Activated CD4-positive, alpha-beta T cell treated with anti-CD3 and anti-CD28 coated beads, Interleukin-10, Interleukin-2, amounts not matched to agents 100 ng/mL and 50 ng/mL, durations not matched to agents 16 hours and 8 hours (primary cell): ENCODE measurements at places on chromosomes 7 and 10.
A peak's percentile ranks its signal among the peaks of the same experiment; 100 is the strongest.

DNA sequence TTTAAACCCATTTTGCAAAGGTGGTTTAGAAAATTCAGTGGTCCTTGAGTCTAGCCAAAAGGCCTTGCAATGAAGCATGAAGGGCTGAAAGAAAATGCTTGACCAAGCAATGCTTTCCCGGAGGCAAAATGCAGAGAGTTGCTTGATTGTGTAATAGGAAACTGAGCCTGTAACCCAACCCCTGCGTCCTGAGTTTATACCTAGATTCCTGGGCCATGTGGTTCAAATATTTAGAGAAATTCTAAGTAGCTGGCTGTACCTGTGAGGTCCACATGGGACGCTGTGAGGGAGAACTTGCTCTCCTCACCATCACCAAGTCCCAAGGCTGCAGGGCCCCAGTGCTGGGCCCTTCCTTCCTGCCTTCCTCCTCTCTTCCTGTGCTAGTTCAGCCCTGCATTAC, 45.7 kb downstream of the CXCL12 start:
- DNase-seq, result no peak

DNA sequence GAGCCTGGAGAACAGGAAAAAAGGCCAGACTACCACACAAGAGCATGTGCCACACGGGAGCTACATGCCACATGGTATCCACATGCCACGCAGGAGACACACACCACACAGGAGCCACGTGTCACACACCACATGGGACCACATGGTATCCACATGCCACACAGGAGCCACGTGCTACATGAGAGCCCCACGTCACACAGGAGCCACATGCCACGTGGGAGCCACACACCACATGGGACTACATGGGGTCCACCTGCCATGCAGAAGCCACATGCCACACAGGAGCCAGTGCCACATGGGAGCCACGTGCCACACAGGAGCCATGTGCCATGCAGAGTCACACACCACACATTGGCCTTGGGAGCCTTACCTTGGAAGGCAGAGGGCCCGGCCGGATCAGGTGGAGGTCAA, 244.4 kb upstream of the PPP2R2D start:
- DNase-seq, result no peak

DNA sequence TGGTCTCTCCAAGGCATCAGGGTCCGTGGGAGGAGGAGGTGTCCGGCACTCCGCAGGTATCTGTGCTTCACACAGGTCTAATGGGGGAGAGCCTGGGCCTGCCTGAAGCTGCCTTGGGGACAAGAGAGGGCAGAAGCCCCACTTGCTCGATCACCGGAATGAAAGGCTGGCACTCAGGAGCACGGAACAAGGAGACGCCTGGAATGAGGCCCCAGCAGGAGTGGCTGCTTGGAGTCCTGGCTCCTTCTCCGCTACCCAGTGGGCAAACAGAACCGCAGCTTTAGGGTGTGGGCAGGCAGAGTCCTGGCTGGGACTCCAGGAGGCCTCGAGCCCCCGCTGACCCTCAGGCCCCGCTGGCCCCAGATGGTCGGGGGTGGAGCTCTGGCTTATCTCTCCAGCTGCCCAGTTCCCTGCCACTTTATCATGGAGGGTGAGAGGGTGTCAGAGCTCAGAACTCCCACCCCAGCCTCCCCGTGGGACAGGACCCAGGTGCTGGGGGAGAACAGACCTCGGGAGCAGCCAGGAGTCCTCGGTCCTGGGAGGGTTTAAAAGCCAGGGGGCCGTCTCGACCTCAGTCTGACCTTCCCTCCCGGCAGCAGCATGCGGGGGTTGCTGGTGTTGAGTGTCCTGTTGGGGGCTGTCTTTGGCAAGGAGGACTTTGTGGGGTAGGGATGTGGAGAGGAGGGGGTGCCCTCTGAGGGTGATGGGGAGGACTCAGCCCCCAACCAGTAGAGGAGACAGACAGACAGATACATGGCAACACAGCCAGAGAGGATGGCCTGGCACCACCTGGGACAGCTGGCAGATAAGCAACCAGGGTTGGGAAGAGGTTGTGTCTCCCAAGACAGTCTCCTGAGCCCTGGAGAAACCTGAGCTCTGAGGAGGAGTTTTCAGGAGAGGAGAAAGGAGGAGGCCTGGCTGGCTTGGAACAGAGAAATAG, at the start of gene CPA1:
TSS of gene CPA1 (plus strand) at position 574 of the 940 bp plus-strand sequence. CDS start at position 601, 27 bp downstream.
- no peak for DNase-seq

DNA sequence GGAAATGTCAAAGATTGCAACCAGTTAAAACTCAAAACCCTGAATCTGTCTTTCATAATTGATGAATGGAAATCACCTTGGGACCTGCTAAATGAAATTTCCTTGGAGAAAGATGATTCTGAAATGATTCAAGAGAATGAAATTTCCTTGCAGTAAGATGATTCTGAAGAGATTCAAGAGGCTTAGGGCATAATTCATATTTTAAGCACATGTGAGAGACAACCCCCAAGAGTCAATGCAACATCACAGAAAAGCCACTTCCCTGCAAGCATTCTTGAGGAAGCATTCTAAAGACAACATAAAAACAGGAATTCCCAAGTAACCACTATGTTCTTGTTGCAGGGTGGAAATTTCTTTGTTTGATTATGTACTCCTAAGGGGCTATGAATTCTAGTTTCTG, 113.7 kb downstream of the RELN start:
- no peak for DNase-seq

DNA sequence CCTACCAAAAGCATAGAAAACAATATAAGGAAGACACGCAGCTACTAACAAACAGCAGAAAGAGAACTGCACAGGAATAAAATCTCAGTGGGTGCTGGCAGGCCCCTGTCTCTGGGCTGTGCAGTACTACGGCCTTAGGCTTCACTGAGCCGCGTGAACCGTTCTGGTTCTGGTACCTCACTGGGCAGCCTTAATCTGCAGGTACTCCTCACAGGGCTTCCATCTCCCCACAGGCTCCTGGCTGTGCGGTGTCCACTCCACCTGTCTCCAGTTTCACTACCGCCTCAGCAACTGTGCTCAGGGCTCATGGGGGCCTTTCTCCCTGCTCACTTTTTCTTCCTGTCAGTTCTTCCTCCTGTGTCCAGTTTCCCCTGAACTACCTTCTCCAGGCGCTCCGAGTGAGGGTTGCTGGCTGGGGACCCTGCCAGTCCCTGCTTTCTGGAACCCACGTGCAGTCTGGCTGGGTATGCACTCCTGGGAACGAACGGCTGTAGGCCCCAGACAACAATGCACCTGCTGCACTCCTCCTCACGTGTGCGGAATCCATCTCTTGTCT, 75.7 kb downstream of the VIPR2 start:
- DNase-seq, result no peak

GRCh38 chr7:25894902-25895791, 256.9 kb upstream of the NFE2L3 start:
- DNase-seq, result peak; percentile 76

GRCh38 chr10:104478380-104478779, 124.7 kb downstream of the CFAP58 start:
- DNase-seq, result no peak

DNA sequence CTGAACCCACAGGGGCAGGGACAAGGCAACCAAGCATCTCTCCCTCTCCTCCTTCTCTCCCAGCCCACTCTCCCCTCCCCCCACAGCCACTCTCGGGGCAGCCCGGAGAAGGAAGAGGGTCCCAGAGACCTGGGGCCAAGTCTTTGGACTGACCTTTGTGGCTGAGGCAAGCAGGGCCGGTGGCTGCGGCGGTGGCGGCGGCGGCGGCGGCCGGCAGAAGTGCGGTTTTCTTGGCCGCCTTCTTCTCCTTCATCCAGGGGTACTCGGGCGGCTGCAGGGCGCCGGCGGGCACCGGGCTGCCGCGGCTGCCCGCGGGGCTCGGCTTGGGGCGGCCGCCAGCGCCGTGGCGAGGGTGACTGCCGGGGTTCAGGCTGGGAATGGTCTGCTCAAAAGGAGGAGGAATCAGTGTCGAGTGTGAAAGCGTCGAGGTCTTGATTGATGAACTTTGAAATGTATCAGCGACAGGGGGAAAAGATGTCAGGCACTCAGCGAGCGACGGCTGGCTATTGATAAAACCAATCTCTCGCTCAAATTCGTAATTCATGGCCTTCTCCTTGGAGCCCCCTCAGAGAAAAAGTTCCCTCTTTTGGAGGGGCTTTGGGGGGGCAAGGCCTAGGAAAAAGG, 414 bp downstream of the HOXA2 start:
- no peak for DNase-seq

- DNase-seq, result no peak
Measured at GRCh38 chr10:58479045-58479444, 33.6 kb upstream of the BICC1 start.

DNA sequence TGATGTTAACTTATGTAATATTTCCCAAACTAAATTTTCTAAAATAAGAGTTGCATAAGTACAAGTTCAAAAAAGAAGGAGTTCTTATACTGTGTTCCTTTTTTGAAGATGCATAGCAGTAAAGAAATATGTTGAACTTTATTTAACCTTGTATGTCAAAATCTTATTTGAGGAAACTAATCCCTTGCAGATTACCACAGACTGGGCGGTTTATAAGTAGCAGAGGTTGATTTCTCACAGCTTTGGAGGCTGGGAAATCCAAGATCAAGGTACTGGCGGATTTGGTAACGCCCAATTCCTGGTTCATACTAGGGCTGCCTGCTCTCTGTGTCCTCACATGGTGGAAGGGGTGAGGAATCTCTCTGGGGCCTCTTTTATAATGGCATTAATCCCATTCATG, 68.5 kb downstream of the GNAT3 start:
- DNase-seq, result no peak
